ENCODE measurements at places on chromosomes 2 and 18. TPM values are rescaled to one million over a fixed set of nuclear protein-coding genes. Genes with fewer than 3 reads are reported as not detected.
A peak's percentile ranks its signal among the peaks of the same experiment; 100 is the strongest.

Gene MOCOS
- 1.3 TPM for total RNA-seq

Gene TUBB6
- total RNA-seq: 274 TPM

Gene DNAH6
- total RNA-seq: 0.46 TPM

DNA sequence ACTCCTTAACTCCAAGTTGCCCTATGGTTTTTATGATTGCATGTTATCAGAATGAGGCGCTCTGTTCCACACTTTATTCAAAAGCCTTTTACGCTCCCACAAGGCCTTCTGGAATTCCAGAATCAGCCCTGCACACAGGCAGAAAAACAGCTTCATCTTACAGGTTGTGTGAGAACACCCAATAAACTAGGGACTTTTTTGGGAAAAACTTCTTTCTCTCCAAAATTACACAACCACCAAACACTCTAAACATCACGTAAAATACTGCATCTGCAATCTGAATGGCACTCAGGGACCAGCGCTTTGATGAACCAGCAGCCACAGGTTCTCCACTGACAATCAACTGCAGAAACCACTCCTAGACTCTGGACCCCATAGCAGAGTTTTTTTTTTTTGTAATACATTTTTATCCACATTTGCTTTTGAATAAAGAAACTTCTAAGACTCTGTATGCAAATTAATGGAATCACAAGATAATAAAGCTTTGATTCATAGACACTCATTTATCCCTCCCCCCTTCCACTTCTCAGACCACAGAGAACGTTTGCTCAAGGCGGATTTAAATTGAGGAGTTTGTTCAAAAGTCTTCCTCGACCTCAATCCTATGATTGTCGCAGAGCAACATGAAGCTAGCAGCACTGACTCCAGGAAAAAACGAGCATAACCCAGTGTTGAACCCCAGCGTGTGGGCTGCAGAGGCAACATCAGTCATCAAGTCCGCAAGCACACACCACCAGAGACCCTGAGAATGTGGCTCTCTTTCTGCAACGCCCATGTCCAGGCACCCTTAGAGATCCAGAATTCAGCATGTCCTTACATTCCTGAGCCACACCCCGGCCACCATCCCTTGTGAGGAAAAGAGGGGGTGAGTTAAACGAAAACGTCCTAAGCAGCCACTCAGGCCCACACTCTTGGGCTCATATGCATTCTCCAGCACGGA is 116.5 kb downstream of the MBP start:
- no peak for DNase-seq

- no peak for DNase-seq
These were observed 82.3 kb upstream of the FAM98A start for GRCh38 chr2:33681364-33681757.

DNA sequence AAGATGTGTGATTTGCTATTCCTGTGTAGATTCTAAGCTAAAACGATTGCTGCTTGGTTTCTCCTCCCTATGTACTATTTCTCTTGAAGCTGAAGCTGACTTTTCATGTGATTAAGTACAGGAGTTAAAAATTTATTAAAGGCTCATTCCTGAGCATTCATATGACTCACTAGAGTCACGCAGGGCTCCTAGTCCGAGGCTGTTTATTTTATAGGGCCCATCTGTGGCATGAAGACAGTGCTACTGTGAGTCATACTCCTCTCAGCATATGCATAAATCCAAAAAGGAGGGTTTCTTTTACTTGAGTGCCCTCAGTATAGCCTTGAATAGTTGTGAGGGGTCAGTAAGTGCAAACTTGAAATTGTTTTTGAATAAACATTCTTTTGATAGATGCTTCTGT is 378.8 kb downstream of the PTPRM start:
- no peak for DNase-seq

DNA sequence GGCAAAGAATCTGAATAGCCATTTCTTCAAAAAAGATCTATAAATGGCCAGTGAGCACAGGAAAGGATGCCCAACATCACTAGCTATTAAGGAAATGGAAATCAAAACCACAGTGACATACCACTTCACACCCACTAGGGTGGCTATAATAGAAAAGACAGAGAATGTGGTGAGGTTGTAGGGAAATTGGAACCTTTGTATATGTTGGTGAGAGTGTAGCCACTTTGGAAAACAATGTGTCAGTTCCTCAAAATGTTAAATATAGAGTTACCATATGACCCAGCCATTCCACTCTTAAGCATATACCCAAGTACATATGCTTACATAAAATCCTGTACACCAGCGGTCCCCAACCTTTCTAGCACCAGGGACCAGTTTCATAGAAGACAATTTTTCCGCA is 152.8 kb downstream of the SMAD2 start:
- DNase-seq: no peak

DNA sequence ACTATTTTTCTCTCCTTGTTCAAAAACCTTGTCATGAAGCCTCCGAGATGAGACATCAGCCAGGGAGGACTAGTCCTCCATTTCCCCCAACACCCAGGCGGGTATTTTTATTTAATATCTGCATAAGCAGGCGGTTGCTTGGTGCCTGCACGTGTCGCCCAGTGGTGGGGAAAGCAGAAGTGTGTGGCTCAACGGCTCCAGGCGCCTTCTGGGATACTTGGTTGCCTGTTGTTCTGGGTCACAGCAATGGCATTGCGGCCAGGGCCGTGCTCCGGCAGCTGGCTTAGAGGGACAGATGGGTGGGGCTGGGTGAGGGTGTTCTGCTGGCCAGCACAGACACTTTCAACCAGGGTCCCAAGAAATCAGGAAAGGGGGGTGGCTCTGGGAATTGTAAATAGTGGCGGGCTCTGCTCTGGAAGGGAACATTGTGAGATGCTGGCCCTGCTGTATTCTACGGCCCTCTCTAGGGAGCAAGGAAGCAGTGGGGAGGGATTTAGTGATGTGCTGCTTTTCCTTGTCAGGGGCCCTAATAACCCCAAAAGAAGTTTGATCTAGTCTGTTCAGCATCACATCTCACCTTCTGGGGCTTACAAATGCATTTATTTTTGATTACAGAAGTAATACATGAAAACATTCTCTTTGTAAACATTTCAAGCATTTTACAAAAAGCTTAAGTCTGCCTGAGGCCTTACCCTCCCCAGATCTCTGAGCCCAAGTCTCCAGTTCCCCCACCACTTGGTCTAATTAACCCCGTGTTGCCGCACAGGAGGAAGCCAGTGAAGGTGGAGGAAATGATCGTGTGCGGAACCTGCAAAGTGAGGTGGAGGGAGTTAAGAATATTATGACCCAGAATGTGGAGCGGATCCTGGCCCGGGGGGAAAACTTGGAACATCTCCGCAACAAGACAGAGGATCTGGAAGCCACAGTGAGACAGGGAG is 1.1 kb downstream of the VAMP8 start:
- DNase-seq: peak; percentile 92

DNA sequence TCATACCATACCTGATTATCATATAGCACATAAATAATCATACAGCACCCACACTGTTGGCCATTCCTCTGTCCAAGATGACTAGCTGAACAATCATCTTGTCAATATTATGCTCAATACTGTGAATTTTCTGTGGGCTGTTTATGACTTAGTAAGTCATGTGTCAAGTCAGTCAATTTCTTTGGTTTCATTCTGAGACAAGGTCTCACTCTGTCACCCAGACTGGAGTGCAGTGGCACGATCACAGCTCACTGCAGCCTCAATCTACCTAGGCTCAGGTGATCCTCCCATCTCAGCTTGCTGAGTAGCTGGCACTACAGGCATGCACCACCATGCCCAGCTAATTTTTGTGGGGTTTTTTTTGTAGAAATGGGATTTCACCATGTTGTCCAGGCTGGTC is 5.7 kb downstream of the MCM6 start:
- DNase-seq: no peak

DNA sequence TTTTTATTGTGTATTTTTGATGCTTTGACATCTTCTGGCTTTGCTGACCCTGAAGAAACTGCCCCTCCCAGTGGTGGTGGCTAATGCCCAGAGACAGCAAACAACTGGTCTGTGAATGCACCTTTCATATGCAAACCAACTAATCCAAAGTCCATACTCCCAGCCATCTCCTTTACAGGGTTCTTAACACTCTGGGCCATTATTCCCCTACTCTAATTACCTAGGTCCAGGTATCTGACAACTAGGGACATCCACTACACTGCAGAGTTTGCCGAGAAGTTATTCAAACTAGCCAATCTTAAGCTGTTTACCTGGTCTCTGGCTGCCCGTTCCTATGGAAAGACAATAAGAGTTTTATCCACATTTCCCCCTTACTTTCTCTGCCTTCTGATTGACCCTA is 73.6 kb downstream of the FSHR start:
- DNase-seq: no peak

GRCh38 chr2:226799976-226800940 is 638 bp upstream of the IRS1 start:
- no peak for DNase-seq

All from posterior vena cava (tissue), 2 donors.